ENCODE measurements at places on chromosomes 4 and X. TPM values are rescaled to one million over a fixed set of nuclear protein-coding genes. Genes with fewer than 3 reads are reported as not detected.

GRCh38 chr4:163269869-163270268, 62.5 kb downstream of the NPY1R start:
- no peak for DNase-seq

DNA sequence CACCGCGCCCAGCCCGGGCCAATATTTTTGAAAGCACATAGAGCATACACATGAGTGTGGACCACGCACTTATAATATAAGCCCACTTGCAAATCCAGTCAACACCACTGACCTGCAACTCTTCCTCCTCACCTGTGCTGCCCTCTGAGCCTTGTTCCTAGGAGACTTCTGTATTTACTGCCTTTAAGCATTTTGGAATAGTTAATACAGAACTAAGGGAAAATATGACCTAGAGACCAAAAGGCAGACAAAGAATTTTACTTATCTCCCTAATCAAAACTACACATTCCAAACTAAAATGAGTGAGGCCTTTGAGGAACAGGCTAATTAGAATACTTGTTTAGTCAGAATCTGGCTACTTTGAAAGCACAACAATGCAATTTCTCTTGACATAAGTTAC, 89.1 kb downstream of the RELL1 start:
- peak; percentile 26 for DNase-seq

Gene PAGE1
- not detected for total RNA-seq

DNA sequence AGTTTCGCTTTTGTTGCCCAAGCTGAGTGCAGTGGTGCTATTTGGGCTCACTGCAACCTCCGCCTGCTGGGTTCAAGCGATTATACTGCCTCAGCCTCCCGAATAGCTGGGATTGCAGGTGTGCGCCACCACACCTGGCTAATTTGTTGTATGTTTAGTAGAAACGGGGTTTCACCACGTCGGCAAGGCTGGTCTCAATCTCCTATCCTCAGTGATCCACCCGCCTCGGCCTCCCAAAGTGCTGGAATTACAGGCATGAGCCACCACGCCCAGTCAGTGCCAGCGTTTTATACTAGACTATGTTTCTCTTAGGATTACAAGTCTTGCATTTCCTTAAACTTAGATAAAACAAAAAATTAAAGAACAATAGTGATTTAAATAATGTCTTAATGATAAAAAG, 13.0 kb downstream of the KLF3 start:
- DNase-seq = no peak

Gene SPANXD
- total RNA-seq = not detected

- no peak for DNase-seq
Measured at GRCh38 chr4:140617499-140618248, 48.9 kb upstream of the UCP1 start.

DNA sequence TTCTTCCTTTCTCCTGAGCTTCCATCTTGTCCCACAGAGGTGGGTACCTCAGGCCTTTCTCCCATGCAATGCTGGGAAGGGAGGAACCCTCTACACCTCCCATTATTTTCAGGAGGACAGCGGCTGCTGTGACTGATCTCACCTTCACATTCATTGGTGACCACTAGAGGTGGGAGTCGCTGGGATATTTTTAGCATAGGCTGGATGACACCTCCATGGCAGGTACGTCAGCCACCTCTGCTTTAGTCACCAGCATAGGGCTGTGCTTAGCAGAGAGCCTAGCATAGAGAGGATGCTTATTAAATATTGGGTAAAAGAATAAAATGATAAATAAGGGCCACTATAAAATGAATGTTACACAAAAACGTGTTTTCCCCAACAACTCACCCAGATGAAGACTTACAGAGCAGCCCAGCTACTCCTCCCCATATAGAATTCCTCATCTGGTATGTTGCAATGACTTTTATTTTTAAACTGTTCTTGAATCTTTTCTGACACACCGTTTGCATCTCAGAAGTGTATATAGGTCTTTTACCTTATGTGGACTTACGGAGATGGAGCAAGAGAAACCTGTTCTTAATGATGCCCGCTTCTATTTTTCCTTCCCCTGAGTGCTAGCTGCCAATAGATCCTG, 60.9 kb upstream of the SORBS2 start:
- DNase-seq = no peak

DNA sequence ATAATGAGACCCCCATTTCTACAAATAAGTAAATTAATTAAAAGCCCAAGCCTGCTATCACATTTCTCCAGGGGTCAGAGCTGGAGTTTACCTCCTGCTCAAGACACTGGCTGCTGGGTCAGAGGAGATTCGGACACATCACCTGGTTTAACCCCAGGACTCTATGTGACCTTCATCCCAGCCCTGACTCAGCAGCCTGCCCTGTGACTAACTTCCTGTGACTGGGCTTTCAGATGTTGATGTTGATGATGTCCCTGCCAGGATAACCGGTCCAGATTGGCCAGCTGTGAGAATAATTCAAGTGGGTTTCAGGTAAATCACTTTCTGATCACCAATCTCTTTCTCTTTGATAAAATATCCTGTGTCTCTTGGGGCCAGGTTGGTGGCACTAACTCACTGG, 102.4 kb upstream of the MAML3 start:
- DNase-seq = peak; percentile 61

- no peak for DNase-seq
Measured at GRCh38 chr4:656436-657337, 17.4 kb downstream of the ATP5ME start.

Gene IL1RAPL1
- total RNA-seq = 0.26 TPM

DNA sequence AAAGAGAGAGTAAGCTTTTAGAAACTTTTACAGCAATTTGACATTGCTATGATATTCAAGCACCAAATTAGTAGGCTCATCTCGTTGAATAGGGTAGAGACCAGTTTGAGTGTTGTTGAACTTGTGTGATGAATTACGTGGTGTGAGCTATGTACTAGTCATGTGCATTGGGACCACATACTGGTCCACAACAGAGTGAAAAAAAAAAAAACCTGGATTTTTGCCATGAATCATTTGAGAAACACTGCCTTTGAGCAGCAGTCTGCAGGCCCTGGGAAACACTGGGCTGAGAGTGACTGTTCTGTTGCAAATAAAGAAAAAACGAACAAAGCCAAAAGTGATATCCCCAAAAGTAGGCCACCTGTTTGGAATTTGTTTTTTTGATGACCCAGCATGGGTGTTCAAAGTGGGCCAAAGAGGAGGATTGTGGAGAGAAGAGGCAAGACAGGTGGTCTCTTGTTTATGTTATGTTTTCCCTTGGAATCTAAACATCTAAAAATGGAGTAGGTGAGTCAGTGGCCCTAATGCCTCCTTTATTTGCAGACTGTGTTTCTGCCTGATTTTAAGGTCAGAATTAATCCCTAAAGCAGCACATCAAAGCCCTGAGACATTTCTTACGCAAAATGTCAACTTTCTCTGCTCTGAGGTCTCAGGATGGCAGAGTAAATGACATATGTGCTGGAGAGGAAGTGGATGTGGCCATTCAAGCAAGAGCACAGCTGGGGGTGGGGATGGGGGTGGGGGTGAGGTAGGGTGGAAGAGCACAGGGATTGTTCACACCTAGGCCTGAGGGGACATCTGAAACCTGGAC, 33.5 kb downstream of the TAF7L start:
- peak; percentile 28 for DNase-seq

Gene ABLIM2
- 0.66 TPM for total RNA-seq

Gene TEX11
- total RNA-seq = under 0.01 TPM

DNA sequence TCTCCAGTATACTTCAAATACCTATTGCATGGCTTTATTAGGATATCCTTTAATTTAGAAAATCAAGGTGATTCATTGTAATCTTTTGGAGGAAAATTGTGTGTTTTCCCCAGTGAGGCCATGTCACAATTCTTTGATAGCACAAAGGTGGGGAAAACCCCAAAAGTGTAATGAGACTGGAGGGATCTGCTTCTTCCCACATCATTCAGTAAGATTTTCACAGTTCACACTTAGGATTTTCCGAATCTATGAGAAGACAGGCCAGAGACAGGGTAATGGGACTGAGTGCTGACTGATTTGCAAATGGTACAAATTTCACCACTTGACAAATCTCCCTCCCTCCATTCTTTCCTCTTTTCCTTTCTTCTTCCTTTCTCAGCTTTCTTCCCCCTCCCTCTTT, 181.1 kb downstream of the MGST2 start:
- DNase-seq = no peak

Gene ZC4H2
- 4.5 TPM for total RNA-seq

DNA sequence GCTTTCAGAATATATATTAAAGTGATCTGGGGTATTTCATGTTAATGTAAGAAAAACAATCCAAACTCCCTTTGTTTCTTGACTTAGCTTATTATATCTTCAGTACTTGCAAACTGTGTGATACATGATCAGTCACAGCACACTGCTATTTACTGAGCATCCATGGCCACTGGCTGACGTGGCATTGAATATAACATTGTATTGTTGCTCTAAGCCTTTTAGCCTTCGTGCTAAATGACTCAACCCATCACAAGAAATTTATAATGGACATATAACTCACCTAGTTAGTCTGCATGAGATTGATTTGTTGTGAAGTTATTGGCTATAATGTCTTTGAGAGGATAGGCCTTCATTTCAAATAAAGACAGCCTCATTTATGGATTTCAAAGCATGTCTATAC, 642.6 kb downstream of the IL1RAPL1 start:
- no peak for DNase-seq

DNA sequence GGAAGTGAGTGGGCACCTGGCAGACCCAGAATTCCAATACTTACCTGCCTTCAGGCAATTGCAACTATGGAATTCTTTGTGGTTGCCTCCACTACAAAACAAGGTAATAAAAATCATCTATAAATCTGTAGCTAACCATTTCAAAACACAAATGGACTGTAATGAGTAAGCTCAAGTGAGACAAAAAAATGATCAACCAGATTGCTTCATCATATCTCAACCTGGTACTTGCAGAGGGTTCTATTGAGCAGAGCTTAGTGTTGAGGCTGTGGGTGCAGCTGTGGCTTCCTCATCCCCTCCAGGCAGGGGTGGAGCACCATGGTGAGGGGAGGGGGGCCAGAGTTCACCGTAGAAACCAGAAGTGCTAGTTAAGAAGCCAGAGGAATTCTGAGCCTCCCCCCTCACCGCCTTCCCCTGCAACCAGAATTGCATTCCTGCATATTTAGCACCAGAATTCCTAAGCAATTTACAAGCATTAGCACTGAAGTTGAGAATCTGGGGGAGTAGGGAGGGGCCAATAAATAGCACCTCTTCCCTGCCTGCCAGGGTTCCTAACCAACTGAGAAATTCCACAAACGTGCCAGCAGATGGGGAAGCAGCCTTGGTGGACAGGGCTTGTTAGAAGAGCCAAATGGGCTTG, 11.5 kb downstream of the CTAG1A start:
- peak; percentile 95 for DNase-seq

GRCh38 chr4:88675543-88675942, 22.1 kb downstream of the NAP1L5 start:
- DNase-seq = peak; percentile 79

DNA sequence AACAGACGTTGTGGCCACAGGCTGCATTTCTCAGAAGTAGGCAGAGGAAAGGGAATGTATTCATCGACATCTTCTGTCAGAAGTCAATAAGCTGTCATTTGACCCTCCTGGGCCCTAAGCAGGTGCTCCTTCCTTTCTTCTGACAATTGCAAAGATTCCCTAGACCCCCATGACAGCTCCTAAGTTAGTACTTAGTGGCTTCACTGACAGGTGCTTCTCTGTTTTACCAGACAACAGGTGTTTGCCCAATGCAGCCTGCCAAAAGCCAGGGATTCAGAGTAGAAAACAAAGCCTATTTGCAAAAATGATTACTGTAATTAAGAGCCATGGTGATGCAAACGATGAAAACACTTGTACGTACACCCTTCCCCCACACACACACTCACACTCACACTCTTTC, 7.5 kb upstream of the FGF5 start:
- DNase-seq = no peak

GRCh38 chr4:100356172-100356571, 161.7 kb downstream of the EMCN start:
- DNase-seq = no peak

DNA sequence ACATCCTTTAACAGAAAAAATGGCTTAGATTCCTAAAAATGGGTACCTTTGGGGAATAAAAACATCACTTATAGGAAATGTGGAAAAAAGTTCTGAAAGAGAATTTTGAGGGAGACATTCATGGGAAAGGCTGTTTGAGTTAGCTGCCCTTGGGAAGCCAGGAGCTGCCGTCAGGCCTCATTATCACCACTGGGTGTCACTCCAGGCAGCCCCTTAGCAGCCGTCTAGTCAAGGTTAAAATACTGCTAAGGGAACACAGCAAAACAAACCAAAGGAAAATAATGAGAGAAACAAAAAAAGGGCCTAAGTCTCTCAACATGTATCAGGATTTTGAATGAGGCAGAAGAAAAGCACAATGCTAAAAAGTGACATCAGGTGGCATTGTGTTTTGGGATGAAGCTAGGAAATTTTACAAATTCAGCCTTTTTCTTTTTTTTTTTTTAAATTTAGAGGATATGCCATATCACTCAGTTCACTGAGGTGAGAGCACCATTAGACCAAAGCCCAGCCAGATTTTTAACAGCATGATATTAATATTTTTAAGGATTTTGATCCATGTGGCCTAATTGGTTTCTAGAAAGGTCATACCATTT, 235.3 kb downstream of the GPAT3 start:
- peak; percentile 43 for DNase-seq

DNA sequence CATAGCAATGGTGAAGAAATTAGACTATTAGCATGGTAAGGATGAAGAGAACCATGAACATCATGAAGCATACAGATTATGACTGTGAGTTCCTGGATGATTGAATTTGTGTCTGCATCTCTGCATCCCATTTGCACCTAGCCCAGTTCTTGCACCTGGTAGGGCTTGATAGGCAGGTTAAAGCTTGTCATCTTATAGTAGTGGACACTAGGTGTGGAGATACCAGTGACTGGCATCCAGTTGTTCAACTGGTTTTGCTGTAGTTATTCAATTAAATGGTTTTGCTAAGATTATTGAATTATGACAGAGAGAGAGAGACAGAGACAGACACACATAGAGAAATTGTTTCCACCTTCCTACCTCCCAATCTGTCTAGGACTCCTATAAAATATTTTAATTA, 5.0 kb downstream of the ADH7 start:
- no peak for DNase-seq

Gene FAM47A
- not detected for total RNA-seq

DNA sequence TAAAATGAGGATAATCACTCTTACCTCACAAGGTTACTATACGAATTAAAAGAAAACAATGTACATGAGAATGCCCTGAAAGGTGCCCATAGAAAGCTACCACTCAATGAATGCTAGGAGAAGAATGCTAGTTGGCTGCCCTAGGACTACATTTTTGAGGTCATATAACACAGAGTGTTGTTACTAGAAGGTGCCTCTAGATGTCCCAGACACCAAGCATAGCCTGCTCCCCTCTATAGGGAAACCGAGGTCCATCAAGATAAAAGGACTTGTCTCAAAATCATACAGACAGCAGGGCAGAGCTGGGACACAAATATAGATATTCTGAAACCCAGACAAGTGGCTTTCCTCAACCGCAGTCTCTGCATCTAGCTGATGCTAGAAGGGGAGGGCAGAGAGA, 147.0 kb upstream of the ARHGEF9 start:
- no peak for DNase-seq

GRCh38 chr4:14196131-14196530, 568.6 kb upstream of the BOD1L1 start:
- peak; percentile 65 for DNase-seq

GRCh38 chrX:72238721-72239475, at the start of gene ERCC6L:
Gene ERCC6L (minus strand): TSS chrX:72239027. CDS start chrX:72238911, 116 bp downstream.
- DNase-seq = peak; percentile 83

Data from fibroblast of lung (primary cell).